ENCODE measurements at places on chromosomes 6 and 20.
A peak's percentile ranks its signal among the peaks of the same experiment; 100 is the strongest.

DNA sequence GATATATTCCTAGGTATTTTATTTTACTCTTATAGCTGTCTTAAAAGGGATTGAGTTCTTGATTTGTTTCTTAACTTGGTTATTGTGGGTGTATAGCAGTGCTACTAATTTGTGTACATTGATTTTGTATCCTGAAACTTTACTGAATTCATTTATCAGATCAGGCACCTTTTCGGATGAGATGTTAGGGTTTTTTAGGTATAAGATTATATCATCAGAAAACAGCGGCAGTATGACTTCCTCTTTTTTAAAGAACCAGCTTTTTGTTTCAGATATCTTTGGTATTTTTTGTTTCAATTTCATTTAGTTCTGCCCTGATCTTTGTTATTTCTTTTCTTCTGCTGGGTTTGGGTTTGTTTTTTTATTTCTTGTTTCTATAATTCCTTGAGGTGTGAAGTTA is 382.4 kb upstream of the ADGRB3 start:
- no peak for DNase-seq

DNA sequence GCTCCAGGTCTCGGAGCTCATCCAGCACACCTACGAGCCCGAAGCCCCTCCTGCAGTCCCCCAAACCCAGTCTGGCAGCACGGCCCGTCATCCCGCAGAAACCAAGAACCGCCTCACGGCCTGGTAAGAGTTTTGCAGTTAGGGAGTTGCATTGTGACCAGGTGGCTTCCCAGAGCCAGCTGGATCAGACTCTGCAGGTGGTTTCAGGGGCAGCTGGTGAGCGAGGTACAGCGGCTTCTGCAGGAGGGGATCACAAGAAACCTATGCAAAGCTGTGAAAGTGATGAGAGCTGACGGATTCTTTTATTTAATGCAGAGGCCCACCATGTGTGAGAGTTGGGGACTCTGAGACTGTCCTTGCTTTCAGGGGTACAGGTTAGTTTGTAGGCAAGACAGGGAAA is 45.9 kb upstream of the SCGN start:
- no peak for DNase-seq

DNA sequence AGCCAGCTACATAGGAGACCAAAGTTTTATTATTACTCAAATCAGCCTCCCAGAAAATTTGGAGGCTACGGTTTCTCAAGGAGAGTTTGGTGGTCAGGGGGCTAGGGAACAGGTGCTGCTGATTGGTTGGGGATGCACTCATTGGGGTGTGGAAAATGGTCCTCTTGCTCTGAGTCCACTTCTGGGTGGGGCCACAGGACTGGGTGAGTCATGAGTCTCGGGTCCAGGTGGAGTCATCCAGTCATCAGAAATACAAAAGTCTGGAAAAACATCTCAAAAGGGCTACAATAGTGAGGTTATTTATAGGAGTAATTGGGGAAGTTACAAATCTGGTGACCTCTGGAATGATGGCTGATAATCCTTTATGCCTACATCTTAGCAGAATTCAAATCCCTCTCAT is 54.3 kb upstream of the SLC22A16 start:
- DNase-seq: no peak

GRCh38 chr6:38483526-38483925 is 156.2 kb downstream of the BTBD9 start:
- no peak for DNase-seq

- DNase-seq: no peak
Measured at GRCh38 chr6:10630178-10630577, 64.2 kb downstream of the C6orf52 start.

DNA sequence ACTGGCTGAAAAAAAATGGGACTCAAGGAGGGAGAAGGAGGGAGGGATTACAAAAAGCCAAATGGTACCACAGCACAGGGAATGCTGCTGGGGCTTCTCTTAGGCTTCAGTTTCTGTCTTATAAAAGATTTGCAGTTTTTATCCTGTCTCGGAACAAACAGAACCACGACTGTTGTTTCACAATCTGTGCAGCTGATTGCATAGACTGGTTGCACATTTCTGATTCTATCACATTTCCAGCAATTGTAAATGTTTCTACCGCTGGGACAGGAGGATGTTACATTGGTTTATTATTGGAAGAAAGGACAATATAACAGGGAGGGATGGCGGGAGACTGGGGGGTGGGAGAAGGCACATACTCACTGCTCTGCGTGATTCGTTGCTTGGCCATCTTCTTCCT is 73.5 kb upstream of the ARID1B start:
- no peak for DNase-seq

GRCh38 chr20:14597206-14597715 is 259.8 kb upstream of the FLRT3 start:
- no peak for DNase-seq

DNA sequence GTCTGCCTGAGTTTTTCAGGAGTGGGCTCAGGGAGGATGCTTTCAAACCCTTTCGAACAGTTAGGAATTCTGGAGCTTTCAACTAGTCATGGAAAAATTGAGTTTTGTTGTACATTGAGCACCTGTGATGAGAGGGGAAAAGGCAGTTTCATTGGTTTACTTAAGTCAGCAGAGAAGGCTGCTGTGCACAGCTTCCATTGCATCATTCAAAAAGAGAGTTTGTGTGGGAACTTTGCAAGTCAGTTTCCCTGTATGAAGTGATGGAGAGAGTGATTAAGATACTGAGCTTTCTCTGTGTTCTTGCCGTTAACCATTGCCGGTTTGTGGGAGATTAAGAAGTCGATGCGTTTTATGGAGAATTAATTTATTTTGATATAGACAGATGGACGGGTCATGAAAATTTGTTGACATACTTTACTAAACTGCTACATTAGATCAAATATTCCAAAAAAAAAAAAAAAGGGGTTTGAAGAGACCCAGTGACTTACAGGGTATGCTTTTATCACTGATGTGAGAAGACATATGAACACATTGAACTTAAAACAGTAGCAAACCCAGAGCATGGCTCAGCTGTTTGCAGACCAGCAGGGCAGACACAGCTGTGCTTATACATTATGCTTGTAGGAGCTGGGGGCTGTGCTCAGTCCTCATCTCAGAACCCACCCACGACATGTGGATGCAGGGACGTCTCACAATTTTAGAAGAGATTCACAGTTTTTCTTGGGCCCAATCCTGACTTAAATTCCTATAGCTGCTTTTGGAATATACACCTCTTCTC is 234.1 kb downstream of the SOX4 start:
- DNase-seq: no peak

- no peak for DNase-seq
Measured at GRCh38 chr6:75150685-75151412, 55.0 kb downstream of the COL12A1 start.

DNA sequence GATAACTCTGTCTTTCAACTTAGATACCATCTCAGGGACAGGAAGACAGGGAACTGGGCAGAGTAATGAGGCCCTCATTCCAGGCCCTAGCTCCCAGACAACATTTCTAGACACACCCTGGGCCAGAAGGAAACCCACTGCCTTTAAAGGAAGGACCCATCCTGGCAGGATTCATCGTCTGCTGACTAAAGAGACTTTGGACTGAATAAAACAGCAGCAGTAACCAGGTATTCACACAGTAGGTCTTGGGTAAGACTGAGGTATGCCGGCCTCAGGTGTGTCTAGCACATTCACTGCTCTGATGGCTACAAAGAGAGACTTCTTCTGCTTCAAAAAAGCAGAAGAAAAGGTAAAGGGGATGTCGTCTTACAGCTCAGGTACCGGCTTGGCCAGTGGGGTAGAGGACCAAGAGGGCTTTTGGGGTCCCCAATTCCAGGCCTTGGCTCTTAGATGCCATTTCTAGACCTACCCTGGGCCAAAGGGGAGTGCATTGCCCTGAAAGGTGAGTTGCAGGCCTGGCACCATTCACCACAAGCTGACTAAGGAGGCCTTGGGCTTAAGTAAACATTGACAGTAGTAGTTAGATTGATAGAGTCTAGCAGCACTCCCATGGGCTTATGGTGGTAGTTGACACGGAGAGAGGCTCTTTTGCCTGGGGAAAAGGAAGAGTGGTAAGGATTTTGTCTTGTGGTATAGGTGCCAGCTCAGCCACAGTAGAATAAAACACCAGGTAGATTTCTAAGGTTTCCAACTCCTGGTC is 13.4 kb downstream of the SNX14 start:
- DNase-seq: no peak

- DNase-seq: no peak
Measured at GRCh38 chr20:60096166-60096565, 137.9 kb downstream of the CDH26 start.

DNA sequence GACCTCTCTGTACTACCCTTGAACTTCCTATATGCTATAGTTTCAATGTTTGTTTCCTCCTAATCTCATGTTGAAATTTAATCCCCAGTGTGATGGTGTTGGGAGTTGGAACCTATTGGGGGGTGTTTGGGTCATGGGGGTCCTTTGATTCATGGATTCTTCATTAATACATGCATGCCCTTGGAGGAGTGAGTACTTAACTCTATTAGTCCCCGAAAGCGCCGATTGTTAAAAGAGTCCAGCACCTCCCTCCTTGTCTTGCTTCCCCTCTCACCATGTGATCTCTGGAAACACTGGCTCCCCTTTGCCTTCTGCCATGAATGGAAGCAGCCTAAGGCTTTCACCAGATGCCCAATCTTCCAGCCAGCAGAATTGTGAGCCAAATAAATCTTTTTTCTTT is 31.7 kb downstream of the NCR2 start:
- DNase-seq: no peak

DNA sequence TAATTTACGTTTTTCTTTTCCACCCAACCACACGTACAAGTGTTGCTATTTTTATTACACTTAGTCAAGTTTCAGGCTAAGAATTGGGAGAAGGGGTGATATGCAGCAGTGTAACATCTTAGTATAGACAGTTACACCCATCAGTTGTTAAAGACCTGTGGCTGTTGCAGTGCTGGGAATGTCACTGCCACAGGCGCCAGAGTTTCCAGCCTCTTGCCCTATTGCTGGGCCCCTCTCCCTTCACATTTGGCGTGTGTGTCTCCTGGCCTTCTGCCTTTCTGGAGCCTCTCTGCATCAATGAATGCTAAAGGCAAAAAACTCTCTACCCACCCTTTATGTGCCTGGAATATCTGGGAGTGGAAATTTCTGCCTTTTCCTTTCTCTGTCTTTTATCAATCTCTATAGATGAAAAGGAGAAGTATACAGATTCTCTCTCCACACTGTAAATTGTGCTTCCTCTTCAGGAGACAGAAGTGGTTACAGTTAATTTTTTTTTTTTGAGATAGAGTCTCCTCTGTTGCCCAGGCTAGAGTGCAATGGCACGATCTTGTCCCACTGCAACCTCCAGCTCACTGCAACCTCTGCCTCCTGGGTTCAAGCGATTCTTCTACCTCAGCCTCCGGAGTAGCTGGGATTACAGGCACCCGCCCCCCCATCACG is 73.0 kb downstream of the TIAM2 start:
- no peak for DNase-seq

GRCh38 chr20:46406986-46407670 is 713 bp upstream of the ELMO2 start:
- DNase-seq: peak; percentile 84

GRCh38 chr6:64497634-64498033 is 862.0 kb downstream of the PHF3 start:
- no peak for DNase-seq

DNA sequence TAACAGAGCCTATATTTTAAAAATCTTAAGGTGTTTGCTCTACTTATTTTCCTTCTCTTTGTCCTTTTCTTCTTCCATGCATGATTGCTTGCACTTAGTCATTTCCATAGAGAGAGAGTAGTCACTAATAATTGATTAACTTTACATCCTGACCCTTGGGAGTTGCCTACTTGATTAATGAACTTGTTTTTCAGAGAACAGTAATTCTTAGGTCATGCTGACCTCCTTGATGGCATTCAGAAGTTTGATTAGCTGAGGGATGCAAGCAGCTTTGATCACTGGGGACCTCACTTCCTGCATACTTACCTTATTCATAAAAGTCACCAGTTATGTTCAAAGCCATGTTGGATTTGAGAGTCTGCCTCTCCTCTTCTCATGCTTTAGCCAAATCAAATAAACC is 715.6 kb upstream of the ID4 start:
- no peak for DNase-seq

DNA sequence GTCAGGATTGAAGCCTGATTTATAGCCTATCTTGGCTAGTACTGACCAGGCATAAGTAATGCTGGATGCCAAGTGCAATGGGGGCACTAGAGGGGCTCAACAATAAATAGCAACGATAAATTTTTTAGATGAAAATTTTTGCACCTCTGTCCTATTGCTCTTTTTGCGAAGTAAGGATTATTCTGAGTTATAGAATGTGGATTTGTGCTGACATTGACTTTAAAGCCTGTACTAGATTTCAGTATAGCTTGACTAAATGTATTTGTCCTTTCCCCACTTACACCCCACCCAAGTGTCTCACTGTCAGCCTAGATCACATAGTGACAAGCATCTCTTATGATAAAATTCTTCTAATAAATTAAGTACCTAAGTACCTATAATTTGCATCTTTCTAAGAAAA is 757.0 kb downstream of the GRIK2 start:
- DNase-seq: no peak

GRCh38 chr20:9236458-9236857 is 167.6 kb downstream of the PLCB4 start:
- no peak for DNase-seq

DNA sequence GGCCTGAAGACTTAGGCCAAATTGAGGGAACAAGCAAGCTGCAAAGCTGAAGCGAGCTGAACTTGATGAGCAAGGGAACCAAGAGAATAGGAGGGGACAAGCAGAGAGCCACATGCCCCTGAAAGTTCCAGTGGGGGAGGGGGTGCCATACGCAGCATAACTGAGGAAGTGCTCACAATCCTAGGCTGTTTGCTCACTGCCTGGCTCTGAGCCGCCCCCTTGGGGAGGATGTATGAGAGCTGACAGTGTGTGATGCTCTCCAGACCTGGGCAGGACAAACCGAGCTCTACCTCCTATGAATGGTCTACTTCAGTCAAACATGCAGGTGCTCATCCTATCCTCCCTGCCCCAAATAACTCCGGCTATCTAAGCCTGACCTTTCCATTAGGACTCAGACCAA is 52.1 kb downstream of the FAXC start:
- no peak for DNase-seq

DNA sequence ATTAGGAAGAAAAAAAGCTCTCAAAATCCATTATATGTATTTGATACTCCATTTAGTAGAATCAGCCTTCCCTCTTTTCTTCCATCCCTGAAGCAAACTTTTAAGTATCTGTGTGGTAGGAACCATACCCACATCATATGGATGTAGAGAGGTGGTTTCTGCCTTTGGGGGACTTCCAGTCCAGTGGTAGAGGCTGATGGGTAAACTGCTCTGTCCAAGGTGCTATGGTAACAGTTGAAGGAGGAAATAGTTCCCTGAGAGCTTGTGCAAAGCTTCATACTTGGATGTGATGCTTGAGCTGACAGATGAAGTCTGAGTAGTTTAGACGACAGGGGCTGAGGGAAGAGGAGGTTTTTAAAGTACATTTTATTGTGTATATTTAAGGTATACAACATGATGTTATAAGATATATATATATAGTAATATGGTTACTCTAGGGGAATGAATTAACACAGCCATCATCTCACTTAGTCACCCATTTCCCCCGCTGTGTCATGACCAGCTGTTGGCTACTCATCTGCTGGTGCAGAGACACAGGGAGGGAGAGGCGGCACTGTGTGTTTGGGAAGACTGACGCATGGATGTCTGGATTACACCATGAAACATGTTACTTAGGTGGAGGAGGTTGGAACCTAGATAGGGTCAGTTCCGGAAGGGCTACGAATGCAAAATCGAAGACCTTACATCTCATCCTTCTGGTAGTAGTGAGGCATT is 185.2 kb downstream of the FARS2 start:
- DNase-seq: no peak
